ENCODE measurements at places on chromosomes 11 and 22.

DNA sequence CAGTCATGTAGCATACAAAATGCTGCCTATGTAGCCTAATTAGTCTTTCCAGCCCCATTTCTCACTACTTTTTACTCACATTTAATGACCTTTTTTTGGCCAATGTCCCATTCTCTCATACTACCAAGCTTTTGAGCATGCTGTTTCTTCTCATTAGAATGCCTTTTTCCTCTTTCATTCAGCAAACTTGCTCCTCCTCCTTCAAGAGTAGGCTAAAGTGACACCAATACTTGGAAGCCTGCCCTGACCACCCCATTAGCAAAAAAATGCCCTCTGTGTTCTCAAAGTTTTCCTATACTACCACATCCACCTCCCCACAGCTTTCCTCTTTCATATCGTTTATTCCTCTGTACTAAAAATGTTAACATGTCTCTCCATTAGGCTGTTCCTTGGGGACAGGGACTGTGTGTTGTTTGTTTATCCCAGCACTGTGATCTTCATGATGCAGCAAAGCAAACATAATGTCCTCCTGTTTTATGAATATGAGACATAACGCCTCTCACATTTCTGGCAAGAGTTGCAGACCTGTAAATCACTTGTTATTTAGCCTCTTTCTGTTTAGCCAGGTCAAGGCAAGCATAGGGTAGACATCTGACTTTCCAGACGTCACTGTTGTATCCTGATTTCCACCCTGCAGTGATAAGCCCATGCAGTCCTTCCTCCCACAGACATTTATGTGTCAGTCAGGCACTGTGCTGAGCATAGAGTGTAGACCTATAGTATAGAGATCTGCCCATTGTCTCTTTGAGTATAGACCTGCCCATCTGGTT, 62.0 kb upstream of the UCP3 start:
- DNase-seq: no peak

DNA sequence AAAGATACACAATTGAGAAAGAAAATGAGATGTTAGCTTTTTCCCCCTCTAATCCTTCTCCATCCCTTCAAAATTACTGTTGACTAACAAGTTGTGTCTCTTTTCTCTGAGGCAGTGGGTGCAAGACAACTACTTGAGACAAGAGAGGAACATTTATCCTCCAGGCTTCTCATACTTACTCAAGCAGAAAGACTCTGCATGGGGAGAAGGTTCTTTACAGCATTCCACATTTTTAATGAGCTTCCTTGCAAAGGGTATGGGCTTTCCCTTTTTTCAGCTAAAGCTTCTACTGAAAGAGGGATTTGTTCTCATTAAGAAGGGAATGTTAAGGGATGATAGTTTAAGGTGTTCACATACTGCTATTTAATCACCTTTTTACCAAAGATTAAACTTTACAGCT, 47.8 kb downstream of the PAX6 start:
- no peak for DNase-seq

DNA sequence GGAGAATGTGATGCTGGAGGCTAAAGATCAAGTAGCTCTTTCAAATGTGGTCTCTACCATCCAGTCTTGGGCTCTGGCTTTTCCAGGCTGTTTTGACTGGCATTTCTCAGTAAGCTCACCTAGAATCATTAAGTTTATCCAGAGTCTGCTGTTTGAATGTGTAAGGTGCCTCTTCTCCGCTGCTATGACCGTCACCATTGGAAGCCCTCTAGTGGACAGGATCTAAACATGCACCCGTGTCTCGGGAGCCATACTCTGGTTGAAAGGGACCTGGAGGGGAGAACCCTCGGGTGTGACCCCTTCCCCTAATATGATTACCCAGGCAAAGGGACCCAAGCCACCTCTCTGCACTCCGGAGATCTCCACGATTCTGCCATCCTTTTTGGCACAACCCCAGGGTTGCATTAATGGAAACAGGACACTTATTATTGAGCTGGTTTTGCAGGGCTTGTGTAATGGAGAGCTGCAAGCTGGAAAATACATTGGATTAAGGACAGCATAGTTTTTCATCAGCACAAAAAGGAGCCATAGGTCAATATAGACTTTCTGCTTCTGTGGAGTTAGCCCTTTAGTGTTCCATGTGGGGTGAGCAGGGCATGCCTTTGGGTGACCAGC, 191.0 kb upstream of the LARGE1 start:
- DNase-seq: no peak

- no peak for DNase-seq
These were observed 31.1 kb downstream of the CD6 start for GRCh38 chr11:61002598-61002997.

DNA sequence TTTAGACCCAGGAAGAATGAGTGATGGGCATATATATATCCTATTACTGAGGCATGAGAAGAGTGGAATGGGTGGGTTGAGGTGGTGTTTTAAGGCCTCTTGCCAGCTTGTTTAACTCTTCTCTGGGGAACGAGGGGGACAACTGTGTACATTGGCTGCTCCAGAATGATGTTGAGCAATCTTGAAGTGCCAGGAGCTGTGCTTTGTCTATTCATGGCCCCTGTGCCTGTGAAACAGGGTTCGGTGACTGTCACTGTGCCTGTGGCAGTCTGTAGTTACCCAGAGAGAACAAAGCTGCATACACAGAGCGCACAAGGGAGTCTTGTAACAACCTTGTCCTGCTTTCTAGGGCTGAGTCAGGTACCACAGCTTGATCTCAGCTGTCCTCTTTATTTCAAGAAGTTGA, 11.7 kb downstream of the LIMK2 start:
- no peak for DNase-seq

- DNase-seq: no peak
These were observed 14.2 kb downstream of the IFT27 start for GRCh38 chr22:36761553-36762240.

- DNase-seq: no peak
These were observed 68.1 kb upstream of the LMO1 start for GRCh38 chr11:8331767-8332166.

- DNase-seq: peak; percentile 54
These were observed 8.2 kb downstream of the CBX7 start for GRCh38 chr22:39144101-39144767.

DNA sequence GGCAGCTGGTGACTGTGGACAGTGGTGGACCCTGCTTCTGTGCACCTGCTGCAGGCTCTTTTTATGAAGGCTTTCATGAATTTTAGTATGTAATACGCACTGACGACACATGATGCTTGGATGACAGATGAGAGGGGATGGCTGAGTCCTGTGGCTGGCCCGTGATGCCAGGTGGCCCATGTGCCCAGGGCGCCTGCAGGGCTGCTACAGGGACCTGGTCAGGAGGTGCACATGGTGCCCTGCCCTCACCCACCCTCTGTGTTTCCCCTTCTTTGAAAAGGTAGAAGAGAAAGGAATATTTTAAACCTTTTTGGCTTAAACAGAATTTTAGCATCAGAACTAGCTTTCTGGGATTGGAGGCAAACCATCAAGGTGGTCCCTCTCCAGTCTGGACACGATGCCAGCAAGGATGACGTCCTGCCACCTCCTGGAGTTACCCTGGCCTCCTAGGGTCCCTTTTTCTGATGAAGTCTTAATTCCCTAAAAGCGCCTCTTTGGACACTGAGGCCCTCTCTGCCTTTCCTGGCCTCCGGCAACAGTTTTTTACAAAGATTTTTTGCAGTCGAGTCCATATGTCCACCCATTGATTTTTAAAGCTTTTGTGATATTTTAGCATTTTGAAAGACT, 5.4 kb upstream of the RANBP1 start:
- no peak for DNase-seq

- DNase-seq: no peak
These were observed 197.2 kb upstream of the ANO3 start for GRCh38 chr11:26134481-26135355.

- no peak for DNase-seq
These were observed 50.3 kb downstream of the GRAMD1B start for GRCh38 chr11:123480290-123480815.

GRCh38 chr22:31019191-31019930, 50.3 kb downstream of the TUG1 start:
- no peak for DNase-seq

DNA sequence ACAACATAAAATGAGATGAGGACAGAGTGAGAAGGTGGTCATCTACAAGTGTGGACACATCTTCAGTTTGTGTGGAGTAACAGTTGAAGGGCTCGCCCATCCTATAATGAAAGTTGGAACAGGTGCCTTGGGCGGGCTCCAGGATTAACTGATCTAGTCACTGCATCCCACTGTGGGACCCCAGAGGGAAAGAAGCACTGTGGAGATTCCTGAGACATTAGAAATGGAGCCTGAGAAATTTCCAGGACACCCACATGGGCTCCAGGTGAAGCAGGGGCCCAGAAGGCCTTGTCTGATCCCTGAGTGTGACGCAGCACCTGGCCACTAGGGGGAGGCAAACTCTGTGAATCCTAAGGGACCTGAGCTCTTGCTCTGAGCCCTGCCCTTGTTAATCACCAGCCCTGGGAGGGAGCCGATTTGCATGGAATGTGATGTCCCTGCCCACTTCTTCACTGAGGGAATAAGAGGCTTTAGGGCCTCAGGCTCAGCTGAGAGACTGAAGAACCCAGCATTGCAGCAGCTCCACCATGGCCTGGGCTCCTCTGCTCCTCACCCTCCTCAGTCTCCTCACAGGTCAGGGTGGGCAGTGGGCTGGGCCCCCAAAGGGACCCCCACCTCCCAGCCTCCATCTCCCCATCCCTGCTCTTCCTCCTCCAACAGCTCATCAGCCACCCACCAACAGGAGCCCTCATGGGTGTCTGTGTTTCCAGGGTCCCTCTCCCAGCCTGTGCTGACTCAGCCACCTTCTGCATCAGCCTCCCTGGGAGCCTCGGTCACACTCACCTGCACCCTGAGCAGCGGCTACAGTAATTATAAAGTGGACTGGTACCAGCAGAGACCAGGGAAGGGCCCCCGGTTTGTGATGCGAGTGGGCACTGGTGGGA, 98.4 kb downstream of the VPREB1 start:
- DNase-seq: peak; percentile 55

DNA sequence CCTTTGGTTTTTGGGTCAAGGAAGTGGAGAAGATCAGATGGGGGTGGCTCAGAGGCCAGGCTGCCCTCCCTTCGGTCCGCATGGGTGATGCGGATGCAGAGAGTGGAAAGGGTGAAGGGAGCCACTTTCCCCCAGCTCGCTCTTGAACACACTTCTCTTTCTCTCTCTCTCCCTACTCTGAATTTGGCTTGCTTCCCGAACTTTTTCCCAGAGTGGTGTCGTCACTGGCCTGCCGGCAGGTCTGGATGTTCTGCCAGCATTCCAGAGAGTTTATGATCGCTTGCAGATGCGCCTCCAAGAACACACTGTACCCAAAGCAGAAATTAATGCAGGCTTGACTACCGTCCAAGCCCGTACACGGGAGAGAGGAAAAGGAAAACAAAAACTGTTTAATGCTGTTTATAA, 103.2 kb downstream of the ZBTB16 start:
- no peak for DNase-seq

GRCh38 chr11:75200051-75200450, 40.5 kb upstream of the TPBGL start:
- no peak for DNase-seq

DNA sequence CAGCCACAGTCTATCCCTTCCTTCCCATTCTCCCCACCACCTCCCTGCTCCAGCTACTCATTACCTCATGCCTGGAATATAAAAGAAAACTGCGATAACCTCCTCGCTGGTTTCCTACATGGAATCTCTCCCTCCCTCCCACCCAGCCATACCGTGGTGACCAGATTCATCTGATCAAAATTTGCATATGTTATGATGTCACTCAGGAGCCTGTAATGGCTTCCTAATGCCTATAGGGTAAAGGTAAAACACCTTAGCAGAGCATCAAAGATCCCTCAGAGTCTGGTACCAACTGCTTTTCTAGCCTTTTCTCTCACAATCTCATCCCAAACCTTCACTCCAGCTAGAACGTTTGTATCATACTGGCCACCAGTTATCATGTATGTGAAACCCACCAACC, 19.6 kb downstream of the RTN4RL2 start:
- no peak for DNase-seq

DNA sequence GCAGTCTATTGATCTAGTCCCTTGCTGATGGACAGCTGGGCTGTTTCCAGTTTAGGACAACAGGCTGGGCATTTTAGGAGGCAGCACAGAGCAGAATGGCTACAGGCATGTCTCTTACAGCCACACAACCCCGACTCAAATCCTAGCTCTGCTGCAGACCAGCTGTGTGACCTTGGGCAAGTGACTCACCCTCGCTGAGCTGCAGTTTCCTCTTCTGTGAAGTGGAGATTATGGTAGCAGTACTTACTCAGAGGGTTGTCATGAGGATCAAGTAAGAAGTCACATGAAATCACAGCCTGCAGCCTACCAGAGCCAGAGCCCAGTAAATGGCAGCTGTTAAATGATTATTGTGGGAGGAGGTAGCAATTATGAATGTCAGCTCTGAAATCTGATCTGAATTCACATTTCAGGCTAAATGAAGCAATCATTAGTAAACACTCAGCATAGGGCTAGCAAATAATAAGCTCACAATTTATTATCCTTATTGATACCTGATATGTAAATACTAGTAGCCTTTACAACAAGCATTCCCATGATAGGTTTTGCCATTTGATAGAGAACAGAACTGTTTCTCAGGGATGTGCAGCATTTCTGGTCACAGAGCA, 58.9 kb downstream of the MYEOV start:
- no peak for DNase-seq

GRCh38 chr11:44987506-44987905, 36.8 kb upstream of the TP53I11 start:
- no peak for DNase-seq

GRCh38 chr22:30890686-30891442, 77.7 kb downstream of the MORC2 start:
- DNase-seq: peak; percentile 15

- no peak for DNase-seq
These were observed 58.6 kb downstream of the LRRC4C start for GRCh38 chr11:41400819-41401382.

DNA sequence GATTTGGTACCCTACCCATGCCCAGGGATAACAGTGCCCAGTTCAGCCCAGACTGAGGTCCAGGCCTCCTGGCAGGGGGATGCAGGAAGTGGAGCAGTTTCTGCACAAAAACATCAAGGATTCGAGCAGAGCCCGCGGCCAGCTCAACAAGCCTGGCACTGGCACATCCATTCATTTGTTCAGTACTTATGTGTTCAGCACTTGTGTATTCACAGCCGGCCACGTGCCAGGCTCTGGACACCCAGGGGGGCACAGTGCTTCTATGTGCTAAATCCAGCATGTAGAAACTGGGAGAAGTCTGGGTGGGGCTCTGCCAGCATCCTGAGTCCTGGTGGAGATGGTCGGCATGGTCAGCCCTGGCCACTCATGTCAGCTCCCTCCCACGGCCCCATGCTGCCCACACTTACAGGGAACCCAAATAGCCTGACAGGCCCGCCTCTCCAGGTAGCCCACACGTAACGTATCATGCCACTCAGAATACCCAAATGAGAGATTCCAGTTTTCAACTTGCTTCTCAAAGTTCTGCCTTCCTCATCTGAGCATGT, 28.5 kb downstream of the LINC01488 start:
- DNase-seq: no peak

- no peak for DNase-seq
These were observed 95.1 kb downstream of the BLID start for GRCh38 chr11:122020902-122021301.

All from activated CD4-positive, alpha-beta T cell treated with anti-CD3 and anti-CD28 coated beads for 4 hours (primary cell).